Stimulated activated effector memory CD8-positive, alpha-beta T cell treated with anti-CD3 and anti-CD28 coated beads, Interleukin-12 subunit alpha, Interleukin-12 subunit beta, amount 100 ng/mL, for 72 hours (primary cell): ENCODE measurements at places on chromosomes 1 and 21.

DNA sequence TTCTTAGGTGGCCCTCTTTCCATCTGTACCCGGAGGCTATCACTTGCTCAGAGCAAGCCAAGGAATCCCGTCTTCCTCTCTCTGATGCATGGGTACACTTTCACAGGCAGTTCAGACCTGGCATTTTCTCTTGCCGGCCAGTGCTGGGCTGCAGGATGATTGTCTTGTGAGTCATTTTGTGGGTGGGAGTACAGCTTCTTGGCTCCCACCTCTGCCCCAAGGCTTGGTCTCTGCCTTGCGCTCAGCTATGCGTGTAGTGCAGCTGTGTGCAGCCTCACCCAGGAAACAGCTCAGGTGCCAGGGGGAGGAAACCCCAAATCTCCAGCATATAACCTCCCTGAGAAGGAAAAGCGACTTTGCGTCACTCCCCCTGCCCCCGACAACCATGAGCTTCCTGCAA is 3.9 kb upstream of the AJAP1 start:
- DNase-seq = no peak

GRCh38 chr1:3998086-3998485 is 98.0 kb upstream of the C1orf174 start:
- no peak for DNase-seq

- DNase-seq = no peak
These were observed 2.4 kb upstream of the CCT8 start for GRCh38 chr21:29075706-29076466.

DNA sequence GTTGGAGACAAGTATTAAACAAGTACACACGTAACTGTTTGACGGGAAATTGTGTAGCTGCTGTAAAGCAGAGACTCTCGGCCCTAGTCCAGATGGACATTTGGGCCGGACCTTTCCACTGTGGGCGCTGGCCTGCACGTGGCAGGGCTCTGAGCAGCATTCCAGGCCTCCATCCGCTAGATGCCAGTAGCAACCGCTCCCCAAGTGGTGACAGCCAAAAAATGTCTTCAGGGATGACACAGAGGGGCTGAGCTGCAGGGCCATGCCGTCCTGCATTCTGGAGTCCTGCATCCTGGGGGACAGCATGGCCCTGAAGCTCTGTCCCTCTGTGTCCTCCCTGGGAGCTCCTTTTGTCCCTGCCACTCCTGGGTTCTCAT is 24.8 kb downstream of the A3GALT2 start:
- no peak for DNase-seq

GRCh38 chr1:151993084-151993733 is 450 bp downstream of the S100A10 start:
- peak; percentile 78 for DNase-seq

DNA sequence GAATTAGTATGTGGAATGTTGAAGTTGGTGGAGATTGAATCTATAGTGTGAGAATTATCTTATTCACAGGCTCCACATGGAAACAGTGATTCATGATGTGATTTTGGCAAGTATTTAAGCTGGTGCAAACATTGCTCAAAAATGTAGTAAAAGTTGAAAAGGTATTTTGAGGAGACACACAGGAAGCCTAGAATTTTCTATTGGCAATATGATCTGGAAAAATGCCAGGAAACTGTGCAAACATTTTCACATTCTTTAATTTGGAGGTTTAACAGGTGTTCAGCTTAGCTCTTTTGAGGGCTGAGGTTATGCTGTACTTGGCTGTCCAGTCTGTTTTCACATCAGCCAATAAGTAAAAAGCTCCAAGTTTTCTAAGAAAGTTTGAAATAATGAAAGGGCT is 327.3 kb downstream of the RWDD3 start:
- DNase-seq = no peak

GRCh38 chr1:88877382-88877825 is 14.0 kb downstream of the GTF2B start:
- DNase-seq = no peak

- no peak for DNase-seq
These were observed 4.5 kb downstream of the PMVK start for GRCh38 chr1:154931940-154932487.

- no peak for DNase-seq
These were observed 18.0 kb downstream of the TMEM81 start for GRCh38 chr1:205066141-205066818.

DNA sequence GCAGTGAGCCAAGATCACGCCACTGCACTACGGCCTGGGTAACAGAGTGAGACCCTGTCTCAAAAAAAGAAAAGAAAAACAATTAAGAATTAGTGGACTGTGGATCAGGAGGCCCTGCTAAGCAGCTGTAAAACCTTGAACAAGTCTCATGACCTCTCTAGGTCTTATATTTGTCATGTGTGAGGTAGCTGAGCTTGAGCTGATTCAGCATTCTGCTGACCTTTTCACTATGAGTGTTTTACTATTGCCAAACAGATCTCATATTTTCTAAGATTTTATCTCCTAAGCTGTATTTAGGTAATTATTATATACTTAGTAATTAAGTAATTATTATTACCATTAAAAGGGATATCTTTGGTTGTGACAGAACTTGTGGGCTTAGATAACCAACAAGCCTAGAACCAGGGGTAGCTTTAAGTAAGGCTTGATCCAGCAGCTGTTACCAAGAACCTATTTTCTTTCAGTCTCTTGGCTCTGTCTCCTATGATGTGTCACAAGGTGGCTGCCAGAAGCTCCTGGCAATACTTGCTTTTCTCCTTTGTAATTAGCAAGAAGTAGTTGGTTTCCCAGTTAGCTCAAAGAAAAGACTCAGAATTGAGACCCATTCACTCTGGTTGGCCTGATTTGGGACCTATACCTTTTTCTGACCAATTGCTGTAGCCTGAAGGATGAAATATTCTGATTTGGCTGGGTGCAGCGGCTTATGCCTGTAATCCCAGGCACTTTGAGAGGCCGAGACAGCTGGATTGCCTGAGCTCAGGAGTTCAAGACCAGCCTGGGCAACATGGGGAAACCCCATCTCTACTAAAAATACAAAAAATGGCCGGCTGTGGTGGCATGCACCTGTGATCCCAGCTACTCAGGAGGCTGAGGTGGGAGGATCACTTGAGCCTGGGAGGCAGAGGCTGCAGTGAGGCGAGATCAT is 8.5 kb upstream of the ZC3H12A start:
- DNase-seq = no peak

GRCh38 chr1:202805886-202806844 is 2.1 kb downstream of the KDM5B start:
- DNase-seq = no peak

DNA sequence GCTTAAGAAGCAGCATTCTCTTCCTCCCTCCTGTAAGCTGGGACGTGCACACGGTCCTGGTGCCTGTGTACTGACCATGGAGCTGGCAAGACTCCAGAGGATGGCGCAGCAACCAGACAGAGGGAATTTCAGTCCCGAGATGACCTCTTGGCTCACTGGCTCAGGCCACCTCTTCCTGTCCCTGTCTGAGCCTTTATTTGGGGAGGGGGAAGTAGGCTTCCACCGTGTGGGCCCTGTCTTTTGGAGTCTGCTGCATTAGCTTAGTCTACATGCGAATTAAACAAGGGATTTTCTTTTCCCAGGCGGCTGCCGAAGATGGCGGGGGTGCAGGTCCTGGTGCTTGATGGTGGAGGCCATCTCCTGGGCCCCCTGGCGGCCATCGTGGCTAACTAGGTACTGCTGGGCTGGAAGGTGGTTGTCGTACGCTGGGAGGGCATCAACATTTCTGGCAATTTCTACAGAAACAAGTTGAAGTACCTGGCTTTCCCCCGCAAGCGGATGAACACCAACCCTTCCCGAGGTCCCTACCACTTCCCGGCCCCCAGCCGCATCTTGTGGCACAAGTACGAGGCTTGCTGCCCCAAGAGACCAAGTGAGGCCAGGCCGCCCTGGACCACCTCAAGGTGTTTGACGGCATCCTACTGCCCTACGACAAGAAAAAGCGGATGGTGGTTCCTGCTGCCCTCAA is 10.2 kb downstream of the IL24 start:
- no peak for DNase-seq

GRCh38 chr1:159705251-159705903 is 9.0 kb downstream of the CRP start:
- no peak for DNase-seq

GRCh38 chr1:164780863-164781262 is 221.9 kb downstream of the PBX1 start:
- no peak for DNase-seq

DNA sequence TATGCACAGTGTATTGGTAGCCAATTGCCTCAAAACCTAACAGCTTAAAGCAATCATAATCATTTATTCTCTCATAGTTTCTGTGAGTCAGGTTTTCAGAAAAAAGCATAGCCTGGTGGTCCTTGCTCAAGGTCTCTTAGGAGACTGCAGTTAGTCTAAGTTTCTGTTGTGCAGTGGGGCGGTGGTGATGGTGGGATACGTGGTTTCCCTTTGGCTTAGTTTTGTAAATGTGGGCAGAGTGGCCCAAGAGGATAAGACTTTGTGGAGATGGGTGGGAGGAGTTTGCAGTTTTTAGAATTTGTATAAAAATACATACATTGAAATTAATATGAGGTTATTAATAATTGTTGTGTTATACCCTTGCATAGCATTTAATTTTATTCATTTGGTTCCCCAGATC is 68.6 kb downstream of the NOS1AP start:
- DNase-seq = no peak

DNA sequence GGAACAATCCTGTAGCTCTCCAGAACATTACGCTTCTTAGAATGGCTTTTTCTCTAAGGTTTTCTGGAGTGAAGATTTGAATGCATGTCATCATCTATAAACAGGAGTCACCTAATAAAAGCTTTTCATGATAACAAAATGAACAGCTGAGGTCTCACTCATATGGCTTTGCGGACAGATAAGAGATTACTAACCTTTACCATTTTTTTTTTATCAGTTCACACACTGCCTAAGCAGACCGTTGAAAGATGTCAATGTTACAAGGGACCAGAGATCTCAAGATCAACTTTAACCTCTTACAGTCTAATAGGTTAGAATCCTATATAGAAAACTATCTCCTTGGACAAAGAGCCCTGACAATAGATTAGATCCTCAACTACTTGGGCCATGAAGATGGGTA is 41.4 kb downstream of the SCMH1 start:
- no peak for DNase-seq

GRCh38 chr1:32361674-32362473 is 411 bp downstream of the FAM229A start:
- DNase-seq = no peak

GRCh38 chr1:70042090-70042731 is 163.2 kb downstream of the LRRC40 start:
- no peak for DNase-seq

DNA sequence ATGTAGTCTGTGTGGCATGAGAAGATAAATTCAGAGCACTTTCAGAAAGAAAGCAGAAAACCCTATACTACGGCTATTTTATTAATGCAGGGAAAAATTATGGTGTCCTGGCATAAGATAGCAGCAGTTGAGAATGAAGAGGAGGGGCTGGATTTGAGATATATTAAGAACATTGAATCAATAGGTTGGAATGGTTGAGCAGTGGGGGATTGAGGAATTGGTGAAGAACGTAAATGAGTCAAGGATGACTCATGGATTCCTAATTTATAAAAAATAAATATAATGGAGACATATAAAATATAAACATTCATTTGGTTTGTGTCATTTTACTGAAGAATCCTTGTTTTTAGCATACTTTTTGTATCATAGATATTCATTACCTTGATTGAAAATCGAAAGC is 234.3 kb upstream of the ADAMTS5 start:
- DNase-seq = no peak

DNA sequence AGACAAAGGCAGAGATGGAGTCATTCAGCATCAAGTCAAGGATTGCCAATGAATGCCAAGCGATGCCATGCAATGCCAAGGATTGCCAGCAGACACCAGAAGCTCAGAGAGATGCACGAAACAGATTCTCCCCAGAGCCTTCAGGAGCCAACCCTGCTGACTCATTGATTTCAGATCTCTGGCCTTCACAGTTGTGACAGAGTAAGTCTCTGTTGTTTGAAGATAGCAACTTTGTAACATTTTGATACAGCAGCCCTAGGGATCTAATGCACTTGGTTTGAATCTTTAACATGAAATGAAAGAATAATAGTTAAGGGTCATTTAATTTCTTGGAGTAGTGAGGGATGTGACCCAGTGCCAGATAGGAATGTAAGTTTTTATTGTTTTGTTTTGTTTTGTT is 287.4 kb upstream of the RUNX1 start:
- no peak for DNase-seq

- no peak for DNase-seq
These were observed 870.7 kb upstream of the ADGRL2 start for GRCh38 chr1:80929868-80930508.

DNA sequence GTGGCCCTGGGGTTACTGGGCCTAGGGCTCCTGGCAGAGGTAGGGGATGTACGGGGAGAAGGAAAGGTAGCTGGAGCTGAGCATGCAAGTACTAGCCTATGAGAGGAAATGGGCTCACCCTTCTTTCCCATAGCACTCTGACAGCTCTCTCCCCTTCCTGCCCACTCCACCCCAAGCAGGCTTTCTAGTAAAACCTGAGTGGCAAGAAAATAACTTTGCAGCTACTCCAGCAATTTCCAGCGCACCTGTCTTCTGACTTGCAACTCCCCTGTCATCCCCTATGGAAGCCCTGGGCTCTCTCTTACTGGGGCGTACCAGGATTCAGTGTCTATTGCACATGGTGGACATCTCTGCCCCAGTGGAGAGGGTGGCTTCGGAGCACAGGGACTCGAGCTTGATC is 6.7 kb upstream of the IVL start:
- DNase-seq = no peak

DNA sequence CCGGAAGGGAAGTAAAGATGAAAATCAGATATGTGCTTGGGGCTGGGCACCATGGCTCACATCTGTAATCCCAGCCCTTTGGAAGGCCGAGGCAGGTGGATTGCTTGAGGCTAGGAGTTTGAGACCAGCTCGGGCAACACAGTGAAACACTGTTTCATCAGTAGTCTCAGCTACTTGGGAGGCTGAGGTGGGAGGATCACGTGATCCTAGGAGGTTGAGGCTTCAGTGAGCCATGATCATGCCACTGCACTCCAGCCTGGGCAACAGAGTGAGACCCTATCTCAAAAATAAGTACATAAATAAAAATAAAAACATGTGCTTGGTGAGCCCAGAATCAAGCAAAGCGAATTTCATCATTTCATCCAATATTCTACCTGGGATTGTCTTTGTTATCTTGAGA is 23.3 kb upstream of the PCP4 start:
- DNase-seq = no peak

- DNase-seq = no peak
These were observed 8.6 kb upstream of the LHX4 start for GRCh38 chr1:180221462-180221861.

DNA sequence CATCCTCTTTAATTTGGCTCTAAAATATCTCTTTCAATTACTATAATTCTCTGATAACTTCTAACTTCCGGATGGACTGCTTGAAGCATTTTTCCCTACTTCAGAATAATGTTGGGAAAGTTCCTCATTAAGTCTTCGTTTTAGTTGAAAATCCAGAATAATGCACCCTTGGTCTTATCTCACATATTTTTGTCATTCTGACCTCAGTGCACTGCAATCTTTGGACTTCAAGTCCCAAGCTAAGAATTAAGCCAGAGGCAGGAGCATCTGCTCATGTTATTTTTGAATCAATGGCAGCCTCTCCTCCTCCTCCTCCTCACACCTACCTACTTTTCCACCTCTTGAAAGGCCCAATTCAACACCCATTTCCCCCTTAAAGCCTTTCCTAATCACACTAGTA is 169.8 kb downstream of the CYYR1 start:
- DNase-seq = no peak
